ENCODE measurements at places on chromosomes 12 and 14. TPM values are rescaled to one million over a fixed set of nuclear protein-coding genes. Genes with fewer than 3 reads are reported as not detected.

Gene ADGRD1
- 0.55 TPM for total RNA-seq

Gene PTPN6
- total RNA-seq: 12.7 TPM

Gene DAO
- not detected for total RNA-seq

Gene FAM186B
- total RNA-seq: 0.07 TPM

Gene ARHGAP5
- 33.8 TPM for total RNA-seq

Gene RNF212B
- total RNA-seq: not detected

Gene OTOGL
- not detected for total RNA-seq

Gene GPX2
- 304 TPM for total RNA-seq

Gene MRPS35
- 105 TPM for total RNA-seq

Gene NANOG
- not detected for total RNA-seq

Gene EFS
- not detected for total RNA-seq

Gene TMTC2
- 1.0 TPM for total RNA-seq

Gene FITM1
- not detected for total RNA-seq

Gene ARMH4
- total RNA-seq: 0.46 TPM

Gene LAG3
- total RNA-seq: 1.9 TPM

Gene METAP2
- 186 TPM for total RNA-seq

Gene SRRM4
- total RNA-seq: not detected

Gene KIAA0586
- 5.0 TPM for total RNA-seq

Gene CLEC7A
- total RNA-seq: not detected

Gene PMCH
- total RNA-seq: not detected

Gene CMA1
- total RNA-seq: not detected

Gene MLF2
- 305 TPM for total RNA-seq
